ENCODE measurements at places on chromosomes 11 and 22. TPM values are rescaled to one million over a fixed set of nuclear protein-coding genes. Genes with fewer than 3 reads are reported as not detected.

The SCUBE2 gene
- polyA plus RNA-seq, result 5.2 TPM

The YWHAH gene
- polyA plus RNA-seq, result 148 TPM

The RPS6KB2 gene
- 45.1 TPM for polyA plus RNA-seq

- DNase-seq, result no peak
Measured at GRCh38 chr11:115524572-115524971, 20.4 kb upstream of the CADM1 start.

The FAM83F gene
- 2.2 TPM for polyA plus RNA-seq

- no peak for DNase-seq
Measured at GRCh38 chr22:23833017-23833751, 5.6 kb downstream of the DERL3 start.

GRCh38 chr22:24935771-24936483 lies 10.6 kb downstream of the LHFPL7 start:
- DNase-seq, result no peak

The BTG4 gene
- not detected for polyA plus RNA-seq

The GNAZ gene
- 6.2 TPM for polyA plus RNA-seq

The KRTAP5-7 gene
- 0.17 TPM for polyA plus RNA-seq

- no peak for DNase-seq
Measured at GRCh38 chr11:1224491-1225385, 1.9 kb downstream of the MUC5B start.
